ENCODE measurements at places on chromosomes 16 and 17. TPM values are rescaled to one million over a fixed set of nuclear protein-coding genes. Genes with fewer than 3 reads are reported as not detected.

- no peak for DNase-seq
Observed at GRCh38 chr17:82519971-82520903, 705 bp downstream of the FOXK2 start.

GRCh38 chr16:17921357-17921978 is 415.1 kb downstream of the NPIPA8 start:
- no peak for DNase-seq

The CFAP97D1 gene
- not detected for total RNA-seq

- DNase-seq, result no peak
Observed at GRCh38 chr17:38324141-38324697, 19.5 kb downstream of the GPR179 start.
